ENCODE measurements at places on chromosomes 7 and 10.
A peak's percentile ranks its signal among the peaks of the same experiment; 100 is the strongest.

- no peak for DNase-seq
Observed at GRCh38 chr7:30613366-30614325, 19.0 kb downstream of the GARS1 start.

DNA sequence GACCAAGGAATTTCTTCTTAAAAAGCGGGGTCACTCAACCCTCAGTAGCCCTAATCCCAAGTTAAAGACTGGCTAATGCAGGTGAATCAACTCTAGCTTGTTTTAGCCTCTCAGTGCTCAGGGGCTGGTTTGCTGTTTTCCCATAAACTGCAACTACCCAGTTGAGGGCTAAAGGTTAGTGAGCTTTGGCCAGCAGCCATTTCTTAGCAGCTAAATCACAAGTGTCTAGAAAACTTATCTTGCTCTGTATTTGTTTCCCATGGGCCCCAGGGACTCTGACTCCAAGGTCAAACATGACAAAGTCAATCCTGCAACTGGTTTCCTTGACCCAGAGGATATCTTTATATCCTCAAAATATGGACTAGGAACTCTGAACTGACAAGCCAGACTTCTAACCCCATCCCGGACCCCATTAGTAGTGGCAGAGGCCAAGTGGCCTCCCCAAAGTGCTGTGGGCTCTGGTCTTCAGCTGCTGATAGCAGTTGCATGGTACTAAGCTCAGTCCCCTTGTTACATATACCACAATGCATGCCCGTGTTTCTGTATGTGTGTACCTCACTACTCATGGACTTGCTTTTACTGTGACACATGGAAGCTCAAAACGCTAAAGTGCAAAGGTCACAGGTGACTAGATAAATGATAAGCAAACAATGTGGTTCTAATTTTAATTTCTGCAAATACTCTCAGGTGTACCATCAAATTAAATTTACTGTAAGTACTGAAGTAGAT, 793.0 kb upstream of the IGFBP3 start:
- DNase-seq, result no peak

DNA sequence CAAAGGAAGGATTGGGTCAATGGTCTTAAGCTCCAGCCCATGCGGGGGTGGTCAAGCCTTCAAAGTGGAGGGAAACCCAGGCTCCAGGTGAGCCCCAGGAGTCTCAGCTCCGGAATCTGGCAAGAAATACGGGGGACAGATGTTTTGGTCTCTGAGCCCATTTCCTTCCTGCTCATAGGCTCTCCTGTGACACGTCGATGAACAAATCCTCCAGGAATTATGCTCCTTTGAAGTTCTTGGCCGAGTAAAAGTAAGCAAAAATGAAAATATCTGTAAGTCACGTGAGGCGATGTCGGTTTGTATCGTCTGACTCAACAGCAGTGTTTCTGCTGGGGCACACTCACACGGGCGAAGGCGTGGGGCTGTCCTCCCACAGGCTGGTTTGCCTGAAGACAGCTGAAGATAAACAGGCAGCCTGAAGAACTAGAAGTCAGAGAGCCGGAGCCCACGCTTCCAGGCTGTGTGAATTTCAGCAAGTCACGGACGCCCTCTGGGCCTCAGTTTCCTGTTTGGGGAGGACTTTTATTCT, 52.6 kb upstream of the SMNDC1 start:
- peak; percentile 57 for DNase-seq

GRCh38 chr10:57162231-57162630, 801.2 kb upstream of the ZWINT start:
- no peak for DNase-seq

GRCh38 chr10:29323367-29323766, 34.5 kb downstream of the LYZL1 start:
- DNase-seq, result no peak

- no peak for DNase-seq
Observed at GRCh38 chr10:87864496-87865059, 1.2 kb downstream of the PTEN start.

DNA sequence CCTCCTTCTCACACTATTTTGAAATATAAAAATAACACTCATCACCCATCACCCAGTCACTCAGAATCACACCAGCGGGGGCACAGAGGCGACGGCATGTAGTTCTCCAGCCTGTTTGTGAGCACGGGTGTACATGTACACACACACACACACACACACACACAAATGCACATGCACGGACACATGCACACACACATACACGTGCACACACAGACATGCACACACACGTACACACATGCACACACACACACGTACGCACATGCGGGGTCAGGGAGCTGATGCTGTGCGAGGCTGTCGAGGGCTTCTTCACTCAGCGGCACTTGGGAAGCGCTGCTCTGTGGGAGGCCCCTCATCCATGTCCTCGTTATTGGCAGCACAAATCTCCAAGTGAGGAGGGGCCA, 178.8 kb downstream of the ELFN1 start:
- no peak for DNase-seq

- no peak for DNase-seq
Observed at GRCh38 chr7:139494835-139495579, 11.5 kb upstream of the KLRG2 start.

DNA sequence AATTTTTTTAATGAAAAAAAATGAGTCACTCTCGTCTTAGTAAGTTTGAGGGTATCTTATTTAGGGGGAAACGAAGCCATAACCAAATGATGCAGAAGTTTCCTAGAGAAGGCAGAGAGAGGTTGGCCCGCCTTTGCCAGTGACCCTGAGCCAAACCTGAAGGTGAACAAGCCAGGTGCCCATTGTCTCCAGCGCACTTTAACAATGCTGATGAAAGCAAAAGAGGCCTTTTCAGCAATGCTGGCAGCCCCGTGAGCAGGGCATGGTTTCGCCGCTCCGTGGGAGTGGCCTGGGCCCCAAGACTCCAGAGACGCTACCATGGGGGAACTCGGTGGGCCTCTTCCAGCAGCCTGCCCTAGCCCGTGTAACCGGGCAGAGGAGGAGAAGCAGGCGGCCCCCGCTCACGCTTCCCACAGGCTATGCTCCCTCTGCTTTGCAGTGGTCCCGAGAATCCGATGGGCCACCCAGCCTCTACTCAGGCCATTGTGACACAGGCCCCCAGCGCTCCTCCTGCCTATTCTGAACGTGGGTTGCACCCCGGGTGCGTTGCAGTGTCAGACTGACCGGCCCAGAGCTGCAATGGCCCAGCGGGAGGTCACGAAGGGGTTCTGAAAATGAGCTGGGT, 14.0 kb upstream of the UNCX start:
- no peak for DNase-seq

GRCh38 chr10:123175389-123176387, 21.5 kb downstream of the BUB3 start:
- DNase-seq, result no peak

DNA sequence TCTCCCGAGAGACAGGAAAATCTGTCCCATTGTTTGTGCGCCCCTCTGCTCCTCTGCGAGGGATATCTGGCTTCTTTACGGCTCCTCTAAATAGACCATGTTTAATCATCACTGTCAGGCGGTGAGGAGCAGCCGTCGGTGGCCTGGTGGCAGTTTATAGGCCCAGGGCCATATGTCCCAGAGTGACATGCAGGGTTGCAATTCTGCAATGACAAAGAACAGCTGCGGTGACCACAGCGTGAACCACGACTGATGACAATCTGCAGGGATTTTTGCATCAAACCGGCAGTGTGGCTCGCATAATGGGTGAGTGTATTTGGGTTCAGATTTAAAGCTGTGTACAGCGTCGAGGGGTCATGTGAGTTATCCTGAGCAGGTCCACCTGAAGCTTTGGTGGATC, 41.5 kb downstream of the GATA3 start:
- DNase-seq, result no peak

- no peak for DNase-seq
Observed at GRCh38 chr10:550665-551372, 138.6 kb downstream of the DIP2C start.

DNA sequence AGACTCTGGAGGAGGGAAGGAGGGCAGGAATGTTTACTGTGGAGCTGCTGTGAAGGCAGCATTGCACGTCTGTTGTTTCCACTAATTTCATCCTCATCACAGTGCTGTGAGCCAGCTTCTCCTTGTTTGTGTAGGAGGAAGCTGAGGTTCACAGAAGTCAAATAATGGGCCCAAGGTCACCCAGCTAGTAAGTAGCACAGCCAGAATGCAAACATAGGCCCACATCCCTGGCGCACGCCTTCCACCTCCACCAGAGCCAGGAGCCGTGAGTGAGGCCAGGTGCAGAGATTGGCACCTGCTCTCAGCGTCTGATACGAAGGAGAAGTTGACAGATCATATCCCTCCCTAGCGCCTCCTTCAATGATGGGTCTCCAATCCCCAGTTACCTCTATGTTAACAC, 93.6 kb downstream of the HTR5A start:
- DNase-seq, result no peak

DNA sequence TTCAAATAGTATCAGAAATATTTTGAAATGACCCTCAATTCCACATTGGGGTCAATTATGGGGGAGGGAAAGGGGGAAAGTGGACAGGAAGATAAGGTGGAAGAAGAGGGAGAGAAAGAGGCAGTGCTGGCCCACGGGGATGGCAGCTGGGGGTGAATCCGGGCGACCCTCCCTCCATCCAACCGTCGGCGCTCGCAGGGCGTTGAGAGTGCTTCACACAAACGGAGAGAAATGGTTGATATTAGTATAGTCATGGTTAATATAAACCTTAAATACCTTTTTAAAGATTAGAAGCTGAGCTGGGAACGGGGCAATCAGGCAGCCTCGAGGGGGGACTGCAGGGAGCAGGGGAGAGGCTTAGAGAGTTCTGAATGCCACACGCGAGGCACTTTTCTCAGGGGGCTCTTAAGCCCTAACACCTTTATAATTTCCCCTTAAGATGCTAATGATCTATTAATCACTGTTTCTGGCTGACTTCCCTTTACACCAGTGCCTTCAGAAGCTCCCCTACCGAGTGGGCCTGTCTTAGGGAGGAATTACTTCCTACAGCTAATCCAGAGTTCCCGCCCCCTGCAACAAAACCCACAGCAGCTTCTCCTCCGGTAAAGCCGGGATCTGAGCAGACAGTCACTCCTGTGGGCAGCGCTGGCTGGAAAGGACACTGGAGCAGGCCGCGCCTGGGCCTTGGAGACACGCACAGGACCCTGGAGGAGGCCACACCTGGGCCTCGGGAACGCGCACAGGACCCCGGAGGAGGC, 39.5 kb downstream of the PRKAG2 start:
- DNase-seq, result no peak

GRCh38 chr10:85645926-85646711, 720.5 kb downstream of the GRID1 start:
- DNase-seq, result no peak

Measured in activated CD4-positive, CD25-positive, alpha-beta regulatory T cell (primary cell).